ENCODE measurements at places on chromosomes 13 and 19. TPM values are rescaled to one million over a fixed set of nuclear protein-coding genes. Genes with fewer than 3 reads are reported as not detected.
A peak's percentile ranks its signal among the peaks of the same experiment; 100 is the strongest.

GRCh38 chr19:41843371-41843770 is 1.1 kb downstream of the LYPD4 start:
- no peak for DNase-seq

- DNase-seq, result no peak
These were observed 7.9 kb downstream of the PDX1 start for GRCh38 chr13:27927444-27928352.

Gene POU4F1
- total RNA-seq, result not detected

Gene MAST1
- 0.35 TPM for total RNA-seq

Gene RGL3
- 126 TPM for total RNA-seq

DNA sequence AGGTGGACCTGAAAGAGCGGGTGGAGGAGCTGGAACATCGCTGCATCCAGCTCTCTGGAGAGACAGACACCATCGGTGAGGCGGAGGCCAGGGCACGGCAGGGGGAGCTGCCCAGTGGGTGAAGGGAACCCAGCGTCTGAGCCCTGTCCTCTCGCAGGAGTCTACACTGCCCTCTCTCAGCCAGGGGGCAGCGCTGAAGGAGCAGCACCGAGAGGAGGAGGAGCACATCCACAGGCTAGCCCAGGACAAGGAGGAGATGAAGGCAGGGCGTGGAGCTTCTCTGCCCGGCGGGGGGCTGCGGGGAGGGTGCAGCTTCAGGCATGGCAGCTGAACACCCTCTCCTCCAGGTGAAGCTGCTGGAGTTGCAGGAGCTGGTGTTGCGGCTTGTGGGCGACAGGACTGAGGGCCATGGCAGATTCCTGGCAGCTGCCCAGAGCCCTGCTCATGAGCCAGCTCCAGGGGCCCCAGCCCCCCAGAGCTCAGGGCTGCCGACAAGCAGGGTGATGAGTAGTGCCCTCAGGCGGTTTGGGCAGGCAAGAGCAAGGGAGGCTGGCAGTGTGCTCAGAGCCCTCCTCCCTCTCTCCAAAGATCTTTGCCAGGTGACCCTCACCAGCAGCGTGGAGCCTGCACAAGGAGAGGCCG is 31.4 kb upstream of the ZNF492 start:
- no peak for DNase-seq

DNA sequence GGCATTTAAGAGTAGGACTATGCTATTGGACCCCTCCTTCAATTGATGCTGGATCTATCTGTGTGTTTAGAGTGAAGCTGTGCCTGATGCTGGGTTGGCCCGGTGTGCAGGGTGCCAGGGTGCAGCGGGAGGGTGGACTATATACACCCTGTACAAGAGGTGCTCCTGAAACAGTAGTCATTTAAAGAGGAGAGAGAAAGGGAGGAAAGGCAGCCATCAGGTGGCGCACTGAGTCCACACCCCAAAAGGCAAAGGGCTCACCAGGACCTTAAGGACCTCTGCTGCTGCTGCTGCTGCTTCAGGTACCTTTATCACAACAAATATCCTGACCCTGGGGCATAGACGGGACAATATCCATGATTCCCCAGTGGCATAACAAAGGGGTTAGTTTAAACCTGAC is 39.4 kb downstream of the ZNF136 start:
- DNase-seq, result peak; percentile 56

Gene PGLYRP1
- total RNA-seq, result not detected

Gene FZR1
- 48.0 TPM for total RNA-seq

- DNase-seq, result no peak
These were observed 28.1 kb upstream of the KIR3DL3 start for GRCh38 chr19:54696117-54696548.

- DNase-seq, result no peak
These were observed 1159.8 kb upstream of the MIR17HG start for GRCh38 chr13:90187478-90188350.

- DNase-seq, result no peak
These were observed 366.2 kb upstream of the TSHZ3 start for GRCh38 chr19:31715249-31715945.

DNA sequence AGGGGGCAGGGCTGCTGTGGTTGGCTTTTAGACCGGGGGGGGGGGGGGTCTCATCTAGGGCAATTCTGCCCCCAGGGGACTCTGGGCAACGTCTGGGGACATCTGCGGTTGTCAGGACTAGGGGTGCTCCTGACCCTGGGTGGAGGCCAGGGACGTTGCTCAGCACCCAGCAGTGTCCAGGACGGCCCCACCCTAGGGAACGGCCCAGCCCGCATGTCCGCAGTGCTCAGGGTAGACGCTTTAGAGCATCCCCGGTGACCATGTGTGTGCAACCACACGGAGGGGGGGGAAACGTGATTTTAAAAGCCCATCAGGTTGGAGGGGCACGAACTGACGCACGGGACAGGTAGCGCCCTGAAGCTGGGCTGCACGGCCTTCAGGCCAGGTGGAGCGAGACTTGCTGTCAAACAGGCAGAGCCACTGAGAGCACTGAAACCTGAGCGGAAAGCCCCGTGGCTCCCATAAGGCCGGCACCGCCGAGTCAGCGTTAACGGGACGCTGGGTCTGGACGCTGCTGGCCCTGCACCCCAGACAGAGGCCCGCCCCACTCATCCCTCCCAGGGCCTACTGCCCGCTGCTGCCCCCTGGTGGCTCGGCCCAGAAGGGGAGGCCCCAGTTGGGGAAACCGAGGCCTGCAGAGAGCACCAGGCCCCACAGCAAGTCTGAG is 8.3 kb downstream of the CACTIN start:
- peak; percentile 67 for DNase-seq

GRCh38 chr19:49666120-49666444 is 349 bp downstream of the BCL2L12 start:
- DNase-seq, result no peak

Gene PTGIR
- 10.1 TPM for total RNA-seq

Gene CXCL17
- not detected for total RNA-seq

Gene LMTK3
- total RNA-seq, result 8.4 TPM

- DNase-seq, result no peak
These were observed 12.1 kb downstream of the RNASEH2B start for GRCh38 chr13:50921706-50922105.

- no peak for DNase-seq
These were observed 10.0 kb upstream of the PNMA8A start for GRCh38 chr19:46481223-46481848.

DNA sequence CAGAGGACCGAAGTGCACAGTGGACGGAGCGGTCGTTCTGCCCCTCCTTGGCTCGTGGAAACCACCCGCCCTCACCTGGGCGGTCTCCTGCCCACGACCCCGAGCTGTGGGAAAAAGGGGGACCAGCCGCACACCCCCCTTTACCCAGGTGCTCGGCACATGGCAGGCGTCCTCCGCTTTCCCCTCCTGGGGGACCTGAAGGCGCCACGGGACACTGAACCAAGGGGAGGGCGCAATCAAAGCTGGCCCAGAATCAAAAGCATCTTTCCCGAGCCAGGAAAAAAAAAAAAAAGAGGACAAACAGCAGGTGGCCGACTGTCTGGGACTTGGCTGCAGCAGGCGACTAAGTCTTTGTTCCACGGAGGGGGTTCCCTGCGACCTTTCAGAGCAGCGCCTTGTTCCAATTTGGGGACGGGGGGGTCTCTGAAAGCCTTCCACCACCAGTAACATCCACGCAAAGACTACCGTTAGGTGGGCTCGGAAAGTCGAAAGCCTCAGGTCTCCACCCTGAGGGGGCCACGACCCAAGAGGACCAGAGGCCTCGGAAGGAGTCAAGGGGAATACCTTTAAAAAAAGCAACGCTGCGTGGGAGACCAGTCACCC is 1.1 kb downstream of the MBD3 start:
- peak; percentile 73 for DNase-seq

Gene IZUMO1
- 0.79 TPM for total RNA-seq

Gene OVOL3
- total RNA-seq, result not detected

Gene SPACA7
- not detected for total RNA-seq

Gene PNMA8C
- 0.09 TPM for total RNA-seq

Gene GFY
- not detected for total RNA-seq

GRCh38 chr13:53445686-53446085 is 417.1 kb downstream of the OLFM4 start:
- DNase-seq, result no peak

GRCh38 chr13:34611671-34612070 is 330.4 kb upstream of the NBEA start:
- DNase-seq, result no peak

GRCh38 chr13:111575719-111576118 is 255.3 kb downstream of the TEX29 start:
- DNase-seq, result no peak

- no peak for DNase-seq
These were observed 222.8 kb downstream of the LIG4 start for GRCh38 chr13:107992542-107992941.

GRCh38 chr13:50677687-50678463 is 165.6 kb downstream of the DLEU7 start:
- DNase-seq, result no peak

- no peak for DNase-seq
These were observed at the start of gene ADGRE1 for GRCh38 chr19:6887316-6887715. ADGRE1 (plus strand) TSS chr19:6887579; CDS start chr19:6887609, 30 bp downstream.

Gene HNRNPM
- total RNA-seq, result 164 TPM

DNA sequence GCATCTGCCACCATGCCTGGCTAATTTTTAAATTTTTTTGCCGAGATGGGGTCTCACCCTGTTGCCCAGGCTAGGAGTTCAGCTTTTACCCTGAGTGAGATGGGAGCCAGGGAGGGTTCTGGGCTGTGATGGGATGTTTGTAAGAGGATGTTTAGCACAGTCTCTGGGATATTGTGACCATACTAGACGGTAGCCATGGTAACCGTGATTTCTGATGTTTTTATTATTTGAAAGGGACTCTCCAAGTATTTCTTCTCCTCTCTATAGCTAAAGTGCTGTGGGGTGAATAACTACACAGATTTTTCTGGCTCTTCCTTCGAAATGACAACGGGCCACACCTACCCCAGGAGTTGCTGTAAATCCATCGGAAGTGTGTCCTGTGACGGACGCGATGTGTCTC is 10.4 kb downstream of the TSPAN16 start:
- DNase-seq, result no peak

Gene SYCN
- not detected for total RNA-seq

Gene PPP1R37
- 33.0 TPM for total RNA-seq

Gene CNFN
- total RNA-seq, result 2.2 TPM

DNA sequence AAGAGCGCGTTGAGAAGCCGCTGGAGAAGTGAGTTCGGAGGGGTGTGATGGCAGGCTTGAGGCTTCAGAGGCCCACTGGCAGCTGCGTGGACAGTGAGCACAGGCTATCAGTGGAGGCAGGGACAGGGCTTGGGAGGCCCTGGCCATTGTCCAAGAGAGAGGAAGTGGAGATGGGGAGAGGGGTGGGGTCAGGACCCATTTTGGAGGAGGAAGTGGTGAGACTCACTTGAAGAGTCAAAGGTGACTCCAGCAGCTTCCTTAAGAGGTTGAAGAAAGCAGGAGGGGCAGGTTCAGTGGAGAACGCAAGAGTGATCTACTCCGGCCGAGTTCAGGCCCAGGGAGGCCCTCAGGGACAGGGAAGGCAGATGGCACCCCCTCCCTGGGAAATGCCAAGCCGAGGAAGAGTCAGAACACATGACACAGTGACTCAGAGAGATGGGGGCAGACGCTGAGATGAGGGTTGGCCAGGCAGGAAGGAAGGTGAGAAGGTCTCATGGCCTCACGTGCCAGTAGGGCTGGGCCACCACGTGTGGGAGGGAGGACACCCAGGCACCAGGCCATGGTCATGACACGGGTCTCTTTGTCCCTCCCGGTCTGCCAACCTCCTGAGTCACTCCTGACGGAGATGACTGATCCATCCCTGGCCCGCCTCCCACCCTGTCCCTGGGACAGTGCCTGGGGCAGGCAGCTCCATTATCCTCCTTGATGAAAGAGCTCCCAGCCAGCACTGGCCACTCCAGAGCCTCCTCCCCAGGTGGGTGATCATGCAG is 10.1 kb upstream of the CD22 start:
- DNase-seq, result no peak

GRCh38 chr19:10353793-10354391 is 14.5 kb upstream of the ICAM3 start:
- DNase-seq, result peak; percentile 96

- no peak for DNase-seq
These were observed 92.7 kb upstream of the SLC7A1 start for GRCh38 chr13:29688193-29688592.

DNA sequence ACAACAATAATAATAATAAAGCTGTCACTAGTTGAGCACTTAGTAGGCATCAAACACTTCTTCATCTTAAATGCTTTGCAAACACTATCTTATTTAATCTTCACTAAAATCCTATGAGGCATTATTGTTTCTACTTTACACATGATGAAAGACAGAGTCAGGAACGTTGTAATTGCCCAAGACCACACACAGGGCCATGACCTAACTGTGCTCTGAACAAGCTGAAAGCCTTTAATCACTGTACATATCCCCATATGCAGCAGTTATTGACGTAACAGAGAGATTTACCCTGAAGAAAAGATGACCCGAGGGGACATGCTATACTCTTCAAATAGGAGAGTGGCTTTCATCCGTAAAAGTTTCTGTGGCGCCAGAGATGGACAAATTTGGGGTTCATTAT is 53.0 kb downstream of the SACS start:
- no peak for DNase-seq

All from kidney (tissue), 22 donors.